Neural crest cell (in vitro differentiated cells): ENCODE measurements at places on chromosomes 6 and 20. TPM values are rescaled to one million over a fixed set of nuclear protein-coding genes. Genes with fewer than 3 reads are reported as not detected.

The PNPLA1 gene
- not detected in 2 replicates for total RNA-seq

DNA sequence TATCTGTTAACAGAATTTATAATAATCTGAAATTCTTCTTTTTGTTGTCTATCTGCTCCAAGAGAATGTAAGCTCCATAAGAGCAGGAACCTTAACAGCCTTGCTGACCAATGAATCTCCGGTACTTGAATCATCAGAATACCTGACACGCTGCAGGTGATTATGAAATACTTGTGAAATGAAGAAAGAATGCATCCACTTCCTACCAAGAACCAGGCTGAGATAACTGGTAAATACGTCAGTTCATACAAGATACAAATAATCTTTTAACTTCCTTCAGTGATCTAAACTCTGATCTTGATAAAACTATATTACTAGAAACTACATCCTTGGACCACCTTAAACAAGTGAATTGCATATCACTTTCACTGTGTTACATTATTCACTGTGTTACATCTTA lies 116.2 kb downstream of the MAP3K5 start:
- no peak for DNase-seq

GRCh38 chr20:60453388-60454246 lies 495.4 kb downstream of the CDH26 start:
- no peak for DNase-seq

The RIPOR3 gene
- 0.43 and 0.44 TPM in 2 replicates for total RNA-seq

DNA sequence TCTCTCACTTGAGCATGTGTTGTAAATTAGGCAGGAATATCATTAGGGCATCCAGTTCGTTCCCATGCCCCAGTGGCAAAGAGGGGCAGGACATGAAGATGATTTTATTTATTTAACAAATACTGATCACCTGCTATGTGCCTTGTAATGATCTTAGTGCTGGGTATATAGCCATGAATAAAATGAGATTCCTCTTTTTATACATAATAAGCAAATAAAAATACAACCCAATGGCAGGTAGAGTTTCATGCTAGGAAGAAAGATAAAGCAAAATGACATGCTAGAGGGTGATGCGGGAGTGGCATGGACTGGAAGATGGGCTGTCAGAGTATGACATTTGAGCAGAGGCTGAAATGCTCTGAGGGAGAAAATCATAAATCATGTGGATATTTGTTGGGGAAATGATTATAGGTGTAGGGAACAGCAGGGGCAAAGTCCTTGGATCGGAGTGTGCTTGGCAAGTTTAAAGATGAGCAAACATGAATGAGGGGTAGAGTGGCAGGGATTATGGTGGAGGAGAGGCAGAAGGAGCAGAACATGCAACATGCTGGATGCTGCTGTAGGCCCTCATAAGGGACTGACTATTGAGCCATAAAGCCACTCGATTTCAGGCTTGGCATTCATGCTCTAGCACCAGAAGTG lies 342.1 kb downstream of the PLCB1 start:
- DNase-seq, result no peak

DNA sequence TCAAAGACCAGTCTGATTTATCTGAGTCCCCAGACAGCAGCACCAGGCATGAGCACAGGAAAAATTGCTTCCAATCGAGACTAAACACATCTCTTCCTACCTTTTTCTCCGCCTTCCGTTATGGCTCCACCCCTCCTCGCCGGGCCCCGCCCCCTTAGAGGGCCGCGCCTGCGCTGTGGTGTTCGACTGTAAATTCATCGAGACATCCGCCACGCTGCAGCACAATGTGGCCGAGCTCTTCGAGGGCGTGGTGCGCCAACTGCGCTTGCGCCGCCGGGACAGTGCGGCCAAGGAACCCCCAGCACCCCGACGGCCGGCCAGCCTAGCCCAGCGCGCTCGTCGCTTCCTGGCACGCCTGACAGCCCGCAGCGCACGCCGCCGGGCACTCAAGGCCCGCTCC lies 8.9 kb downstream of the REM1 start:
- DNase-seq, result no peak

DNA sequence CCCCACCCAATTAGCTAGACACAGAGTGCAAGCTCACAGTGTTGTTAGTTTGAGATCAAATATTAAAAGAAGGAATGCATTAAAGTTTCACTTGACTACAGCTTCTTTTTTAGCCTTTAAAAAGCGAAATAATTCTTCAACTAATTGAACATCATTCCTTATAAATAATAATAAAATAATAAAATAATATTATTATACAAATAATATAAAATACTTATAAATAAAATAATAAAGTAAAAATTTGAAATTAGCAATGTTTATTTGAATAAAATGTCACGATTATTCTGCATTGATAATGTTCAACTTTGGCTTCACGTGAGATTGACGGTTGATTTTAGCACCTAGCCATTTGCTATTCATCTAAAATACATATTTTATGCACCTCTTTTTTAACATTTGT lies 819.3 kb downstream of the FRK start:
- no peak for DNase-seq

The TOX2 gene
- total RNA-seq, result 3.3 and 4.1 TPM in 2 replicates

The ZSCAN31 gene
- 5.7 and 6.7 TPM in 2 replicates for total RNA-seq

- no peak for DNase-seq
Measured at GRCh38 chr6:169251822-169252504, 1.7 kb downstream of the THBS2 start.

The SSTR4 gene
- not detected in 2 replicates for total RNA-seq

- DNase-seq, result no peak
Measured at GRCh38 chr6:149457316-149457884, 27.4 kb downstream of the ZC3H12D start.

DNA sequence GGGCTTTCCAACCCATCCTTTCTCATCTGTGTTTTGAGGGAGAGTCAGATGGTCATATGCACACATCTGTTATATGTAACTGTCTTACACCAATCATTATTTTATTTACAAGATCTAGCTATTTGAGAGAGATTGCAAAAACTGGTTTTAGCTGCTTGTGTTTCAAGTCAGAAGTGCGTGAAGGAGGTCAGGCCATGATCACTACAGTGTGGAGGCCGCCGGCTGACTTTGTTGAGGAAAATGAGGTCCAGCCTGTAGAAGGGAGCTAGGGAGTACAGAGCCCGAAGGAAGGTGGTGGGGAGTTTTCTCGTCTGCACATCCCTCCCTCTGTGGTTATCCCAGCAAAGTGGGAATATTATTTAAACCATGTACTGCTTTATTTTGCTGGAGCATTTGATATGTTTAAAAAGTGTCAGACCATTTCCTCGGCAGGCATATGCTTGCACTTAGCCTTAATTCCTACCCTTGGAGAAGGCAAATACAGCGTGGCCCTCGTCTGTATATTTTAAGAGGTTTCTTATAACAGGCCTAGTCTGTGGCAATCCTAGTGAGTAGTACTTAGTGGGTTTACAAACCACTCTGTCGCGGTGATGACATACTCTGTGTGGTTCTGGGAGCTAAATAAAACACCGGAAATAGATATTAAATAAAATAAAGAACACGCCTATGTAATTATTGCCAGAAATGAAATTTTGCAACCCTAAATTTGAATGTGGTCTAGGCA lies 95.6 kb downstream of the UST start:
- no peak for DNase-seq

The NKAPL gene
- not detected in 2 replicates for total RNA-seq
